Activated CD4-positive, alpha-beta T cell treated with anti-CD3 and anti-CD28 coated beads, Interleukin-2, amount 10 ng/mL, durations not matched to agents 7 days and 5 days (primary cell): ENCODE measurements at places on chromosomes 6 and 20. TPM values are rescaled to one million over a fixed set of nuclear protein-coding genes. Genes with fewer than 3 reads are reported as not detected.

DNA sequence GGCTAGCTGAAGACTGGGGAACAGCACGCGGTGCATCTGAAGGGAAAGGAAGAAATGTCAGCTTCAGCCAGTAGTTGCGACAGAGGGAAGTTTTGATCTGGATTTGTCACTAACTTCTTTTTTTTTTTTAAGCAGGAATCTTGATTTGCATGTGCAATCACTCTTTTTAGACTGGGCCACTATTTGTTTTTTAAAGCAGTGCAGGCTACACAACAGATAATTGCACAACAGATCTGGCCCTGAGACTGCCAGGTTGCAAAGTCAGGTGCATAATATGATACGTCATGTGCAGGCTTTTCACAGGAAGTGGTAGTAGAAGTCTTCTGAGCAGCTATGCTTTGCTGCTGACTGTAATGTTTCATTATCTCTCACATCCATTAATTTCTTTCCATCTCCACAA is 13.5 kb downstream of the PFDN4 start:
- peak; percentile 43 for DNase-seq

GRCh38 chr6:109186012-109186411 is 90.7 kb downstream of the CEP57L1 start:
- DNase-seq = no peak

DNA sequence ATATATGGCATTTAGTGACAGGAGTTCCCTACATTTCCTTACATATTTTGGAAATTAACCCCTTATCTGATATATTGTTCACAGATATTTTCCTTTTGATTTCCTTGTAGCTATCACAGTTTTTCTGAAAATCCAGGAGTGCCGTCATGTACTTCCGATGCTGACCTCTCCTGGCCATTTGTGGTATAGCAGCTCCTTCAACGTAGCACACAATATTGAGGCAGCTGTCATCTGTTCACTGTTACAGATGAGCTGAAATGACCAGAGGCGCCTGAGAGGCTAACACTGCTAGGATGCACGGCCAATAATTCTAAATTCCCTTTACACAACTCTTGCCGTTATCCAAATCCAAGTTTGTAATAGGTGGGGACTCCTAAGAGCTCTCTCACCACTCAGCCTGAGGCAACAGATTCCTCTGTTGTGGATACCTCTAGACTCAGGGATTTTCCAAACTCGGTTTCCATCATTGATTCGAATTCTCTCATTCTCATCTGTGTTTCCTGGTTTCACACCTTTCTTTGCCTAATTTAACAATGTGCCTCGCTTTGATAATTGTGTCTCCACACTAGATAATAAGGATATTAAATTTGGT is 53.0 kb downstream of the MMUT start:
- DNase-seq = peak; percentile 65

NOTCH4 gene
- 0.20 TPM for total RNA-seq

IMPG1 gene
- not detected for total RNA-seq

- no peak for DNase-seq
Observed at GRCh38 chr6:118103381-118104146, 196.5 kb downstream of the SLC35F1 start.

DNA sequence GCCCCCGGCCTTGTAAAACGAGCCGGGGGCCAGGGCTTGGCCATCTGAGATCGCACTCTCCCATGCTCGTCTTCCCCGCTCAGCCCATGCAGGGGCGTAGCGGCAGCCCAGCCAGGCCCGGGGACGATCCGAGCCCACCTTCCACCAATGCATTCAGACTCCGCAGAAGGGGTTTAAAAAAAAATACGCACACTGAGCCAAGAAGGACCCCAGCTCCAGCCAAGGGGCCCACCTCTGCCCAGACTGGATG is 320 bp downstream of the GSTA4 start:
- DNase-seq = peak; percentile 28

SLC35B3 gene
- total RNA-seq = 11.5 TPM

DNA sequence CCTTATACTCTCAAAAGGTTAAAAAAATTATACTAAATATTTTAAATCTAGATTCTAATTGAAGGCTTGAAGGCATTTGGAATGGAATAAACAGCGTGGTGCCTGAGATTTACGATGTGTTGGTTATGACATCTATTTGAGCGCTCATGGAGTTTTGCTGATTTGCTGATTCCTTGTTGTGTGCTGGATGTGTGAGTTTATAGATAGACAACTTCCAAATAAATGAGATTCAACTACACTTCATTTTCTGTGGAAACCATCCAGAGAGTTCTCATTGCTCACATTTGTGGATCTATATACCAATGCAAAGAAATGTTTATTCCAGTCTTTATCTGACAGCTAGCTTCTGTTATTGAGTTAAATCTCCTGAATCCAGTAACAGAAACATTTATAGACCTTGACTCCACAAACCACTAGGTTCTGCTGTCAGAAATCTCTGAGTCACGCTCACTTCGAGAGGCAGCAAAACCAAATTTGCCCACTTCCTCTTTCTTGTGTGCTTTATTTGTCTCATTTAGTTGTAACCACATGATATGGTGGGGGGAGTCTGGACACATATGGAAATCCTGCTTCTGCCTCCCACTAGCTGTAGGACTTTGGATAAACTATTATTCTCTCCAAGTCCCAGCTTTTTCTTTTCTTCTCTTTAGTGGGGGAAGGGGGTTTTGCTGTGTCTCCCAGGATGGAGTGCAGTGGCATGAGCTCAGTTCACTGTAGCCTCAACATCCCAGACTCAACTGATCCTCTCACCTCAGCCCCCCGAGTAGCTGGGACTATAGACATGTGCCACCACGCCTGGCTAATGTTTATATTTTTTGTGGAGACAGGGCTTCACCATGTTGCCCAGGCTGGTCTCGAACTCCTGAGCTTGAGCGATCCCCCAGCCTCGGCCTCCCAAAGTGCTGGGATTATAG is 54.5 kb downstream of the IPCEF1 start:
- DNase-seq = peak; percentile 44

DNA sequence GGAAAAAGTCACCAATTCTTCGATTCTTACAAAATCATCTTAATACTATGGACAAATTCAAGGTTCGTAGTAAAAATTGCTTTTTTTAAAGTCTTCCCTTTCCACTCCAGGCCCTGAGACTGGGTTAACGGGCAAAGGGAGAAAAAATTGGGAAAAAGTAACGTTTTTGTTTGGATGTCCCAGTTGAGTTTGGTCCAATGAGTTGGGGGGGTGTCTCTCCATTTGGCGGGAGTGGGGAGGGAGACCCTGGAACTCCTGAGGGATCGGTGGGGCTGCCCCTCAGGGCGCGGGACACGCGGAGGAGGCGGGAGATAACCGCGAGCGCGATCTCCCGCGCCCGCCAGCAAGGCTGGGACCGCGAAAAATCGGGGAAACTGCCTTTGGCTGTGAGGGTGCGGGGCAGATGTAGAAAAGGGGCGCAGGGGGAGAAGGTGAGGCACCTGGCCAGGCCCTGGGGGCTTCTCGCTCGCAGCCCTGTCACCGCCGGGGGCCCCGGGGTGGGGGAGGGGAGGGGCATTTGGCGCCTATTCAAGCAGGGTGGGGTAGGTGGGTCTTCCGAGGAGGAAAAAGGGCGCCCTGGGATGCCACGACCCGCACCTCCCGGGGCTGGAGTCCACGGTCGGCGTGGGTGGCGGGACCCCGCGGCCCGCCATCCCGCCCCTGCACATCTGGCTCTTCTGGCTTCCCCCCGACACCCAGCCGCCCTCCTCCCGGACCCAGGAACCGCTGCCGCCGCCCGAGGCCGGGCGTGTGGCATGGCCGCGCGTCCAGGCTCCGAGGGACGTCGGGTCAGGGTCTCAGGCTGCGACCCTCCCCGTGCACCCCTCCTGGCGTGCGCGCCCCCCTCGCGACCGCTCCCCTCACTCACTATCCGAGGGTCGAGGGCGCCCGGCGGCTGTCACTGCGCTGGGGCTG is 595 bp downstream of the FBXO5 start:
- DNase-seq = peak; percentile 33

MAS1 gene
- not detected for total RNA-seq

GRCh38 chr6:125717120-125717731 is 32.2 kb upstream of the HEY2 start:
- no peak for DNase-seq

GRCh38 chr20:18650224-18650623 is 62.4 kb downstream of the DTD1 start:
- DNase-seq = no peak

DNA sequence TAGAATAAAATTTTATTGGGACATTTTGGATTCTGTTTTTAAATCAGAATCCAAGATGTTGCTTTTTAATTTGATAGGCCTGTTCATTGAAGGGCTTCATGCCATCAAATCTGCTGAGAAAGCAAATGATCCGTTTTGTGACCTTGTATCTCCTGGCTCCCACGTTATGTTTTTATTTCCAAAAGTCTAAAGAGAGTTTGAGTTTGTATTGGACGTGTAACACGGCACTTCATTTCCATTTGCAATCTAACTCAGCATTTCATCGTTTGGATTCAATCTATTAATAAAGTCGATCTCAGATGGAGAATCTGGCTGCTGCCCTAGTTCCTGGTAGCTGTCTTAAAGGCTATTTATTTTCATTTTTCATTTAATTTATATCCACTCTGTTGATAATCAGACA is 17.0 kb downstream of the KIF25 start:
- DNase-seq = no peak

MOXD1 gene
- total RNA-seq = not detected

GRCh38 chr20:57245997-57246396 is 20.4 kb downstream of the BMP7 start:
- no peak for DNase-seq

UNC93A gene
- total RNA-seq = not detected

DNA sequence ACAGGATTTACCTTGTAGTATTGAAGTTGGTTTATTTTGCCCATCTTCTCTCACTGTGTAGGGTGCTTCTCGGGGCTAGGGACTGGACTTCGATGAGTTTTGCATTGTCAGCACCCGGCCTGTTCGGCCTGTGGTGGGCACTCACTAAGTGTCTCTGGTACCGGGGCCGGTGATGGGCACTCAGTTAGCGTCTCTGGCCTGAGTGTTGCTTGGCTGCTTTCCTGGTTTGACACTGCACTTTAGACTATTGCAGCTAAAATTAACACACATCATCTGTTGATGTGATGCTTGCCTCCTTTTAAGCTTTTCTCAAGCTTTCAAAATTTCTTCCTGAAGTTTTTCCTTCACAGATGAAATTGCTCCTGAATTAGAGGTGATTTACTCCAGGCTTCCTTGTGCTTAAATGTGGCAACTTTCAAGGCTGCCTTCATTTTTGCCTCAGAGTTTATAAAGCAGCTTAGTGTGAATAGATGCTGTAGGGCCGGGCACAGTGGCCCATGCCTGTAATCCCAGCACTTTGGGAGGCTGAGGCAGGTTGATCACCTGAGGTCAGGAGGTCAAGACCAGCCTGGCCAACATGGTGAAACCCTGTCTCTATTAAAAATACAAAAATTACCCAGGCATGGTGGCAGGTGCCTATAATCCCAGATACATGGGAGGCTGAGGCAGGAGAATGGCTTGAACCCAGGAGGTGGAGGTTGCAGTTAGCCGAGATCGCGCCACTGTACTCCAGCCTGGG is 41.7 kb upstream of the TULP4 start:
- no peak for DNase-seq

HSPA1L gene
- 3.5 TPM for total RNA-seq

GRCh38 chr6:48619771-48620170 is 508.8 kb upstream of the PTCHD4 start:
- DNase-seq = no peak

DNA sequence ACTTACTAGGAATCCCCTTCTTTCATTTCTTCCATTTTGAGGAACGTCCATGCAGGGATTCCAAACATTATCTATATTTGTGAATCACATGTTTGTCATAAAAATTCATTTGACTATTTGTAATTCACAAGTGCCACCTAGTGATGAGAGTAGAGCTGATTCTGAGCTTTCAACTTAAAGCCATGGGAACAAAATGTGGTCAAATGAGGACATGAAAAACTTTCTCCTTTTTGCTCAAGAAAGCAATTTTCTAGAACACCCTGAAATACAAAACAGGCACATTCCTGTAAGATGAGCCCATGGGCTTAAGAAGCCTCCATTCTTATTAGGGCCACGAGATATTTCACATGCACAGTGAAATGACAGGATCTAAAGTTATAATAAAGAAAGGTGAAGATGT is 12.3 kb downstream of the MAP3K7 start:
- no peak for DNase-seq
